Substantia nigra (tissue), 51 donors: ENCODE measurements at places on chromosomes 7 and 10.

GRCh38 chr10:55668326-55668922 is 692.6 kb downstream of the ZWINT start:
- no peak for DNase-seq

DNA sequence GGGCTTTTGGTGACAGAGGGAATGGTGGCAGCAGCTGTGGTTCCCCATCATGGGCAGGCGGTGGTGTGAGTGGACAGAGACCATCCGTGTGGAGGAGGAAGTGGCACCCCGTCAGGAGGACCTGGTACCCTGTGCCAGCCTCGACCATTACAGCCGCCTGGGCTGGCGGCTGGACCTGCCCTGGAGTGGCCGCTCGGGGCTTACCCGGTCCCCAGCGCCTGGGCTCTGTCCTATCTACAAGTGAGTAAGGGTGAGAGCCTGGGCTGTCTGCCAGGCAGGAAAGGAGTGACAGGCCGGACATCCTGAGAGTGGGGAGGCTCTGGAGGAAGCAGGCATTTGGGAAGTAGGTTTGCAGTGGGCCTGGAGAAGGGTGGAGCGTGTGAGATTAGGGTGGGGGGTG is 2.9 kb upstream of the ZNF467 start:
- no peak for DNase-seq

GRCh38 chr10:125076121-125076825 is 84.1 kb downstream of the CTBP2 start:
- no peak for DNase-seq

DNA sequence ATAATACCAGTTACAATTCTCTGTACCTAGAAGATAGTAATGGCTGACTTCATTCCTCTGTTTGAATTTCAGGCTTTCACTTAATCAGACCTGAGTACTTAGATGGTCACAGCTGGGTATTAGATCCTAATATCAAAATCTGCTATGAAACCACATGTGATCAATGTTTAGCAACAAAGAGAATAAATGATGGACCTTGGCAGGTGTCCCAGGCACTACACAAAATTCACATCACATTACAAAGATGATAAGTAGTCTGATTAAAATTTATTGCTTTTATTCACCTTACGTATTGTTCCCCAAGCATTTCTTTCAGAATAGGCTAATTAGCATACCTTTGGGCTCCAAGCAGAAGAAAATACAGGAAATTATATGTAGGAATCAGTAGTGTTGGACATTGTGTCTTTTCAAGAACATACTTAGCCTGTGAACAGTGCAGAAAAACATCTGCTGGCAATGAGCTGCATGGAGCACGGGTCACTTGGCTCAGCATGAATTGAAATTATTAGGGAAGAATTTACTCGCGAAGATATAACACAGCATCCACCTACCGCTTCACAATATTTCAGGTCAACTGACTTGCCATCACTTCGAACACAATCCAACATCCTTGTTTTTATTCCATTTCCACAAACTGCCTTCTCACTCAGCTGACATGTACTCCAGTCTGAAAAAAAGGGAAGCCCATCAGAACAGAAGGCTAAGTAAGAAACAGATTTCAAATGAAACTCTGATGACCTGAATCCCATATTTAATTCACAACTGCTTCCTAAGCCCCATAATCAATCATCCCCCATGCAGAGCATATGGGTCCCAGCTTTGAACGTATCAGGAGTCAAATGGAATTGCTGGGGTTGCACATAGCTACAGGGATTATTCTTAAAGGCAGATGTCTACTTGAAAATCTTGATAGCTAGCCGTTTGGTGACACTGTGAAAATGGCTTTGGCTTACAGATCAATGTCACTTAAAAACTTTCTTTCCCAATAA is 421.0 kb downstream of the THSD7A start:
- no peak for DNase-seq

DNA sequence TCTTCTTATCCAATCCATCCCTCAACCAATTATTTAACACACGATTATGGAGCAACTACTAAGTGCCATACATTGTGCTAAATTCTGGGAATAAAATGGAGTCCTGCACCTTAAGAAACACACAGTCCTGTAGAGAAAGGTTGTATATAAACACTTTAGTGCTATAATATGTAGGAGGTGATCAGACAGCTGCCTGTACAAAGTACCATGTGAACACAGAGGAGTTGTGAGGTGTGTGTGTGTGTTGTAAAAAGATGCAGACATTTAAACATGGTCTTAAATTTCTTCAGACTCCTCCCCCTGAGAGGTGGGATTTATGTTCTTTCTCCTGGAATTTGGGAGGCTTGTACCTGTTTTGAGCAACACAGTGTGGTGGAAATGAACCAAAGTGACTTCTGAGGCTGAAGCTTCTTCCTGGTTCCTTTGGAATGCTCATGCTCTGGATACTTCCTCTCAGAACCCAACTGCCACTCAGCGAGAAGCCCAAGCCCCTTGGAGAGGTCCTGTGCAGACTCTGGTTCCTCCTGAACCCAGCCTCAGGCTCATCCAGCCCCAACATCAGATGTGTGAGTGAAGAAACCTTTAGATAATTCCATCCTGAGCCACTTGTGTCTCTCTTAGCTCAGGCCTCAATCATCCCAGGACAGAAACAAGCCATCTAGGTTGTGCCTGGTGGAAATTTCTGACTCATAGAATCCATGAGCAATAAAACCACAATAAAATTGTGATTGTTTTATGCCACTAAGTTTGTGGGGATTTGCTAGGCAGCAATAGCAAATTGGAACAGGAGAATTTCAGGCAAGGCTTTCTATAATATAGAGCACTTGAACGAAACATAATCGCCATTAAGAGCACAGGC is 161.2 kb upstream of the FAM3C start:
- no peak for DNase-seq

- DNase-seq: no peak
These were observed 51.0 kb downstream of the DYNC2I1 start for GRCh38 chr7:158907390-158907789.

- DNase-seq: no peak
These were observed 54.0 kb downstream of the NEURL1 start for GRCh38 chr10:103547391-103547946.

DNA sequence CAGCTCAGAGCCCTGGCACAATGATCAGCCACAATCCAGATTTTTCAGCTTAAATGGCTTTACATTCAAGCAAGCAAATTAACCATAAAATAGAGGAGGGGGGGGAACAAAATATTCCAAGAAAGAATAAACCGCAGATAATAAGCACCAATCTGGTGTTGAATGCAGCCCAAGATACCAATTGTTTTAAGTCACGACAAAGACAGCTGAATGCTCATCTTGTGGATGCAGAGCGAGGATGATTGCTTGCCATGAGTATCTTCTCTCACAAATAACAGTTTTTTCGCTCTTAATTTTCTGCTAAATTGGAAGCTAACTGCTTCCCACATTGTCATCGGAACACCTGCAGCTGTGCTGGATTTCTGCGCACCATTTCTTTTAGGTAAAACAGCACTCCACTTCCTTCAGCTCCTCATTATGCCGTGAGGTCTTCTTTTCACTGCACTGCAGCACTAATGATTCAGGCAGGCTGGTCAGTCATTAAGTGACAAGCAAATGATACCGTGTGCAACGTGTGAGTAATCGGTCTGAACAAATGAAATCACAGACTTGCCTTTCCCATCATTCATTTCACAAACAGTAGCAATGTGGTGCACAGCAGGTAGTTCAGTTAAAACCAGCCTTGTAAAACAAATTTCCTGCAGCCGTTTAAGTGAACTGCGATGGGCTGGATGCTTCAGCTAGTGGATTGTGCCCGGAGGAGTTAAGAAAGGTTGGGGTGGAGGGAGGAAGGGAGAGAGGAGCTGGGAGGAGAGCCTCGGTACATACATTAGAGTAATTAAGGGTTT is 106.4 kb upstream of the CDCA7L start:
- no peak for DNase-seq

DNA sequence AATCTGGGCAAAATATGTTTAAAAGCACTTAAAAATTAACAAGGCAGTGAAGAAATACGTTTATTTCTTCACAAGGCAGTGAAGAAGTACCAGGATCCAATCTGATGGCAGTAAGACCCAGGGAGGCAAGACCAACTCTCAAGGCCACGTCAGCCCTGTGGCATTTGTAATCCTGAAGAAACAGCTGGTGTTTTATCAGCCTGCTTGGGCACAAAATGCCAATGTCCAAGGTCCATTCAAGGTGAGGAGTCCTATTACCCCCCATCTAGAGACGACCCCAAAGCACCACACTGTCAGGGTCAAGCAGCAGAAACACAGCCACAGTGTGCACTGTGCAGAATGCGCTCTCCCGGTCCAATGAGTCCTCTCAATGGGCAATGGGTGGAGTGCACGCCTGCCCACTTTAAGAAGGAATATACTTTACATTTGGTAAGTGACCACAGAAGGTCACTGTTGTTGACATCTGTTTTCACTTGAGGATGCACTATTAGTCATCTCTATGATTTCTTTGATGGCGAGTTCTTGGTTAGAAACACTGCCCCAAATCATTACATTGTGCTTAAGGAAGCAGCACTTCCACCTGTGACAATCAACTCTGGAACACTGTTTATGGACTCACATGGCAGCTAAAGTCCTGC is 12.8 kb downstream of the CPXM2 start:
- DNase-seq: no peak

- no peak for DNase-seq
These were observed 1027.8 kb upstream of the PHF14 start for GRCh38 chr7:9945857-9946256.

- DNase-seq: no peak
These were observed 43.3 kb upstream of the BTBD16 start for GRCh38 chr10:122227754-122228153.

GRCh38 chr7:36986948-36987724 is 262.8 kb upstream of the AOAH start:
- no peak for DNase-seq
